Renal cortex interstitium (tissue), 15 donors: ENCODE measurements at places on chromosomes 11 and 22.

DNA sequence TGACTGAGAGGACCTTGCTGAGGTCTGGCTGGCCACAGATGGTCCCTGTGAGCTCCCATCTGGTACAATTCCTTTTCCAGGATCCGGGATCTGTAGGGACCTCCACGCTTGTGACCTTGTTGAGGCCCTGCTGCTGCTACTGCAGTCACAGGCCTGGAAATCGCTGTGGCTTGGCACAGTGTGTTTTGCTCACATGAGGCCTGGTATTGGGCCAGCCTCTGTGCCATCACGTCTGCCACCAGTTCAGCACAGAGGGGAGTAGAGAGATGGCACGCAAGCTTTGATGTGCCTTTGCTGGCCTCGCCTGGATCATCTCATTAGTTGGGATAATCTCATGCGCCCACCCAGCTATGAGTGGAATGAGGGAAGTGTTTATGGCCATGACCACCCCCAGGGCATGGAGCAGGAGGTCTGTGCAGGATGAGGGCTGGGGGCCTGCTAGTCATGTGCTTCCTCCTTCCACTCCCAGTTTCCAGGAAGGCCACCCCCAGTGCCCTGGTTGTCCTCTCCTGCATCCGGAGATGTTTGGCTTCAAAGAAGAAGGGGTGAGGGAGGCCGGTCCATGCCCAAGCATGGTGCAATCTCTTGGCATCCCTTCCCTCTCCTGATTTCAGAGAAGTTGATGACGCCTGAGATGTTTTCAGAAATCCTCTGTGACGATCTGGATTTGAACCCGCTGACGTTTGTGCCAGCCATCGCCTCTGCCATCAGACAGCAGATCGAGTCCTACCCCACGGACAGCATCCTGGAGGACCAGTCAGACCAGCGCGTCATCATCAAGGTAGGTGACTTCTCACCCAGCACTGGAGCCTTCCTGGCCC, 22.4 kb downstream of the DERL3 start:
- DNase-seq, result no peak

GRCh38 chr11:65557280-65558001, 718 bp downstream of the LTBP3 start:
- DNase-seq, result no peak

- DNase-seq, result no peak
Observed at GRCh38 chr11:93498161-93498560, 45.0 kb downstream of the SMCO4 start.

GRCh38 chr22:26367402-26368245, 61.4 kb upstream of the ASPHD2 start:
- DNase-seq, result peak; percentile 30

GRCh38 chr11:118051136-118051610, 25.7 kb upstream of the TMPRSS4 start:
- no peak for DNase-seq

DNA sequence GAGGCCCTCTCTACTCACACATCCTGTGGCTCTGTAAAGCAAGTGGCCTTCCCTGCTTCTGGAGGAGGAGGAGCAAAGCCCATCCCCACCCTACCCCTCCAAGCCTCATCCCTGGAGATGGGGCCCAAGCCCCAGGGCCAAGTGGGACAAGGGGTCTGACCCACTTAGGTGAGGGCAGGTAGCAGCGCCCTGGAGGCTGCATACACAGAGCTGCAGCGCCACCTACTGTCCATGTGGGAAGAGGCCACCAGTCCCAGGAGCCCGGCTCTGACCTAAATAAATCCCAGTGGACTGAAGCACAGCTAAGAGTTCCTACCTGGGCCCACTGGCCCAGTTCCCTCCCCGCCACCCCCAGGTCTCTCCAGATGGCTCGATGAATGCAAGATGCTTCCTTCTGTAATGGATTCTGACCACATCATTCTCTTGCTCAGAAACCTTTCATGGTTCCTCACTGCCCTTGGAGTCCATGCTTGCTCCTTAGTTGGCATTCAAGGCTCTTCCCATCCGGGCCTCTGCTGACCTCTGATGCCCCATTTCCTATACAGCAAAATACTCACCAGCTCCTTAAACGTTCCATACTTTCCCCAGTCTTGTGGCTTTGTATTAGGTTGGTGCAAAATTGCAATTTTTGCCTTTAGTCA, 62.1 kb downstream of the THAP12 start:
- peak; percentile 50 for DNase-seq

GRCh38 chr11:61507962-61508861, at the start of gene LRRC10B:
Gene LRRC10B (plus strand): TSS chr11:61508749. CDS start chr11:61508999, 250 bp downstream.
- no peak for DNase-seq

GRCh38 chr11:96464700-96465307, 75.0 kb downstream of the JRKL start:
- DNase-seq, result peak; percentile 58

DNA sequence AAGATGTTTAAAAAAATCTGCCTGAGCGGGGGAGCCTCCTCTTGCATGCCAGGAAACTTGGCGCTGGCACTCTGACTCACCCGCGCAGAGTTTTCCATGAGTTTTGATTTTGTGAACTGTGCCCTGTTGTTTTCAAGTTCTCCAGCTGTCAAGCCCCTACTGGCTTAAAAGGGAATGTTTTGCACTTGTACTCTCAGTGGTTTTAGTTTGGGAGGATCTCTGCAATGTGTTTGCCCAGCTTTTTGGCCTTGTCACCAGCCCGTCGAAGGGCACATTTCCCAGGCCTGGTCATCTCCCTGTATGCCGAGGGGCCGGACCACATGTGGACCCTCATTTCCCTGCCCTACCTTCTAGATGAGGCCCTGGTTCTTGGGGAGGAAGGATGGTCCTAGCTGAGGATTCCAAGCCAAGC, 12.2 kb downstream of the MRGPRF start:
- DNase-seq, result no peak

- DNase-seq, result no peak
Observed at GRCh38 chr11:16987205-16987568, 27.0 kb downstream of the PLEKHA7 start.

DNA sequence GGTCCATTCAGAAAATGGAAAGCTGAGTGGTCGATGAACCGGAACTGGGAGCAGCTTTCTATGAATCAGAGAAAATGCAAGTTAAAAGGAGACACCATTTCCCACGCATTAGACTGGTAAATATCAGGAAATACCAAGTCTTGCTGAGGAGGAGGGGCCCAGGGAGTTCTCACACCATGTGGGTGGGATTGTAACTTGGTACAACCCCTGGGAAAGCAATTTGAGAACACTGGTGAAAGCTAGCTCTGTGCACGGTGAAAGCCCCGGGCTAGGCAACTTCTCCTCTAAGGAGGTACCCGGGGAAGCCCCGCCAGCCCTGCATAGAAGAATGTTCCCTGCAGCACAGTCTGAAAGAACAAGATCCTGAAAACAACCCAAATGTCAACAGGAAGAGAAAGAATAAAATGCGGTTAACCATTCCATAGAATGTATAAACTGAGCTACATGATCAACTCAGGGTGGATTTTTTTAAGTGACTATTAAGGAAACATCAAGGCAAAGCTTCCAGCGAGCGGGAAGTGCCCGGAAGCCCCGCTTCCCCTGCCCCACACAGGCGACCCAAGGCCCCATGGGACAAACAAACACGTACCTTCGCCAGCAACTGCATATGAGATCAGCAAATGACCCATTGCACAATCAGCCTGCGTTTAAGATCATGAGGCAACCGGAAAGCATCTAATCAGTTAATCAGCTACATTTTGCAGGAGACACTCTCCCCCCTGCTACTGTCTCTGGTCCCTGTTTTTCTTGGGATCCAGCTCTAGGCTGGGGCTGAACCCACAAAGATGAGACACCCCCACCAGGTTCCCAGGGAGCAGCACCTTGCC, 11.3 kb downstream of the SHANK2 start:
- DNase-seq, result peak; percentile 70

DNA sequence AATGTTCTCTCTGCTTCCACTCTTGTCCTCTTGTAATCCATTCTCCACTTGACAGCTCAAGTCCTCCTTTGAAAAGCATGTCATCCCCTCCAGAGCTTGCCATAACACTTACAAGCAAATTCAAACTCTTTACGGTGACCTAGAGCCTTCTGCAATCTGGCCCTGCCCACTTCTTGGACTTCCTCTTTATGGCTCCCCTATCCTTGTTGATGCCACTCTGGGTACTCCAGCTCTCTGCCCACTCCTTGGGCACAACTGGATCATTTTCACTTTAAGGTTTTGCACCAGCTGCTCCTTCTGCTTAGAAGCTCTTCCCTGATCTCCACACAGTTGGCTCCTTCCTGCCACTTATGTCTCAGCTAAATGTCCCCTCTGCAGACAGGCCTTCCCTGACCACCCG, 217.9 kb downstream of the DSCAML1 start:
- DNase-seq, result no peak

DNA sequence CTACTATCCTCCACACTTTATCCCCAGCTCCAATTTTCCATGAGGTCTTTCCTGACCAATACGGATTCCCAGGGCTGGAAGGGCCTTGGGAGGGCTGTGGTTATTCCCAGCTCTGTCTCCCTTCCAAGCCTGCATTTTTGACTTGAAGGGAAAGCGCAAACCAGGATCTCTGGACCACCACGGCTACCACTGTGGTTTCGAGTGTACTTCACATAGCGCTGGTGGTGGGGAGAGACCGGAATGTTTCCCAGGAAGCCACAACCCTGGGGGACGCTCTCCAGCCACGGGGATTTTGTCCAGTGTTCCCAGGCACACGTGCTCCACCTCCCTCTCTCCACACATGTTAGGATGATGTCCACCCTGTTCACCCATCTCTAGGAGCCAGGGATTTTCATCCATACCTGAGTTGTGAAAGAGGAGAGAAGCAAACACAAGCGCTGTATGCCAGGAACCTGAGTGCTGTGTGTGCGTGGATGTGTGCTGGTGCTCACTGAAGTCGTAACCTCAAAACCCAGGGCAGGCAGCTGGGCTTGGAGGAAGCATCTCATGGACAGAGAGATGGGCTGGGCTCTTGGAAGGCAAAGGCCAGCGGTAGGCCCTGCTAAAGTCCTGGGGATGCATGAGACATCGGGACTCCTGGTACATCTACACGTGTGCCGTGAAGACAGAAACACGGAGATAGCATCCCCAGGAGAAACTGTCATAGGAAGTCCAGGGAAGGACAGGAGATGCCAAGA, 1.3 kb upstream of the NPTXR start:
- DNase-seq, result no peak

DNA sequence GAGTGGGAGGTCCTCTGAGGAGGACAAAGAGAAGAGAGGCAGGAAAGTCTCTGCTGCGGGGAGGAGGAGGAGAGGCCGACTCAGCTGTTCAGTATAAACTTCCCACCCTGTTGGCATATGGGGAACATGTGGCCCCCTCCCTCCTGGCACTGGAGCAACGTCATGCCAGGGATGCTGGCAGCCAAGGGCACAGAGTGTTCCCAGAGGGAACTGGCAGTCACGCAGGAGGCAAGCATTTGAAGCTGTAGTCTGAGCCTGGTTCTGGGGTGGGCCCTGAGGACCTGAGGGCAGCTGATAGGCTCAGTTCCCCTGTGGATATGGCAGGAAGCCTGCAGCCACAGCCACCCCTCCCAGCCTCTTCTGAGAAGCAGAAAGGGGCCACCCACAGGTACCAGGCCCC, 67.1 kb upstream of the TSPAN18 start:
- no peak for DNase-seq

- no peak for DNase-seq
Observed at GRCh38 chr11:41970681-41971080, 511.2 kb upstream of the LRRC4C start.

DNA sequence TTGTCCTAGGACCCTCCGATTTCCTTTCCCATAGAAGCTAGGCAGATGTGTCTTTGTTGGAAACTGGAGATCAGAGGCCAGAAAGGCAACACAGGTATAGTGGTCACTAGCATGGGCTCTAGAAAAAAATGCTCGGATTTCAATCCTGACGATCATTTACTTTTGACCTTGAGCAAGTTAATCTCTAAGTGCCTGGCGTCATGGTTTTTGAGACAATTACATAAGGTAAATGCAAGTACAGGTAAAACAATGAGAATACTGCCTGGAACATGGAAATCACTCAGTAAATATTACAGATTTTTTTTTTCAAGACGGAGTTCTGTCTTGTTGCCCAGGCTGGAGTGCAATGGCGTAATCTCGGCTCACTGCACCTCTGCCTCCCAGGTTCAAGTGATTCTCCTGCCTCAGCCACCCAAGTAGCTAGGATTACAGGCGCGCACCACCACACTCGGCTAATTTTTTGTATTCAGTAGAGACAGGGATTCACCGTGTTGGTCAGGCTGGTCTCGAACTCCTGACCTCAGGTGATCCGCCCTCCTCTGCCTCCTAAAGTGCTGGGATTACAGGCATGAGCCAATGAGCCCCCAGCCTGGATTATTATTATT, 1.1 kb upstream of the DENND5A start:
- no peak for DNase-seq

- peak; percentile 26 for DNase-seq
Observed at GRCh38 chr11:116579857-116580727, 192.7 kb downstream of the BUD13 start.

GRCh38 chr22:39028281-39028680, 7.4 kb downstream of the APOBEC3D start:
- no peak for DNase-seq

GRCh38 chr11:75490221-75491181, 35.2 kb downstream of the GDPD5 start:
- DNase-seq, result no peak

GRCh38 chr11:19458231-19458630, 217.5 kb upstream of the E2F8 start:
- no peak for DNase-seq

- DNase-seq, result no peak
Observed at GRCh38 chr22:44634426-44635321, 67.3 kb upstream of the PRR5 start.

DNA sequence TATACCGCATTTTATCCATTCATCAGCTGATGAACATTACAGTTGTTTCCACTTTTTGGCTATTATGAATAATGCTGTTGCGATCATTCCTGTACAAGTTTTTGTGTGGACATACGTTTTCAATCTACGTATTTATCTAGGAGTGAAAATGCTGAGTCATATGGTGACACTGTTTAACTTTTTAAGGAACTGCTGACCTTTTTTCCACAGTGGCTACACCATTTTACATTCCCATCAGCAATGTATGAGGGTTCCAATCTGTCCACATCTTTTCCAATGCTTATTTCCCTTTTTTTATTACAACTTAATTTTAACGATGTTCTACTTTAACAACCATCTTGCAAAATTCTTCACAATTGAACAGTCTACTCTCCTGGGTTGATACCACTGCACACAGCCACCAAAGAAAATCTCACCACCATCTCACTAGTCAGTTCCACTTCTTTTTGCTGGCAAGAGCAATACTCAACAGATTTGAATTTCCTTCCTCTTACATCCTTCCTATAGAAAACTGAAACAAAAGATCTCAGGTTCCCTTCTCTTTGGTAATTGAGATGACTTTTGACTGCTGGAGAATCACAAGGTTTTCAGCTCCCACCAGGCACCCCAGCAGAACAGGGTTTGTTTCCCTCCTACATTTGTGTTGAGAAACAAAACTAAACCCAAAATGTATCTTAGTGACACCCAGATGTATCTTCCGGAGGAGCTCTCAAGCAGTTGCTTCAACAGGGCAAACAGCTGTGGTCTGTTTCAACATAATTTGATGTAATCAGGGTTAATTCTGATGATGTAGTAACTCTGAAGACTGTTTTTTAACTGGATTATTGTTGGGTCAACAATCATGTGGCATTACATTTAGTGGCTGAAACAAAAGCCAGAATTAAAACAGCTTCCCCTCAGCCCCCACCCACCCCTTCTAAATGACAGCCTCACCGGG, 7.0 kb upstream of the GAB2 start:
- DNase-seq, result no peak
